Stimulated activated CD4-positive, alpha-beta T cell treated with anti-CD3 and anti-CD28 coated beads, Interleukin-1b, Interleukin-23, amount 100 ng/mL, for 24 hours (primary cell): ENCODE measurements at places on chromosomes 11 and 22.
A peak's percentile ranks its signal among the peaks of the same experiment; 100 is the strongest.

DNA sequence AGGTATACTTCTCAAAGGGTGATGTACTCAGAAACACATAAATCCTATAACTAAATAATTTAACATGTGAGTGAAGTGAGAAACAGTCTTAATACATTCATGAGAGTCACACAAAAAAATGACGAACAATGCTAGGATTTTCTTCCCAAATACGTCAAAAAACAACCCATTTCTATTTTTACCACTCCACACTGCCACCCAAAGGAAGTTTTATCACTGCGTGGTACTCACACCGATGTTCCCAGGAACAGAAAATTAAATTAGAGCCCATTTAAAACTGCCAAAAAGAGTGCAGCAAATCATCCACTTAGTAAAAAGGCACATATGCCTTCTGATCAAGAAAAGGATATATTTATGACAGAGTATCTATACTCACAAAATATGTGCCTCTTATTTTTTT, 710.9 kb upstream of the FAT3 start:
- DNase-seq = no peak

DNA sequence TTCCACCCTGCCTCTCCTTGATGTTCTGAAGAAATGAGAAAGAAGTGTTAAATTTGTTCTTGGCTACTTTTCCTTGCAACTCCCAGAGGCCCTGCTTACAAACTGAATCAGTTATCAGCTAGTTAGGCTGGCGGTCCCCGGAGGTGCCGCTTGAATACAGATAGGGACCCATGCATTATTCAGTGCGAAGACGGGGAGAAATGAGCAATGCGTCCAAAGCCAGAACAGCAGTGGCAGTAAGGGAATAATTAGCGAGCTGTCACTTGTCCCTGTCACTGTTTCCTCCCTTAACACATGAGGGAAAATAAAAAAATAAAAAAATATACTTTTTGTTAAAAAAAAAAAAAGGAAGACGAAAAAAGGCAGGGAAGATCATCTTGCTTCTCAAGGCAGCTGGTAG, 528.1 kb downstream of the MN1 start:
- DNase-seq = no peak

DNA sequence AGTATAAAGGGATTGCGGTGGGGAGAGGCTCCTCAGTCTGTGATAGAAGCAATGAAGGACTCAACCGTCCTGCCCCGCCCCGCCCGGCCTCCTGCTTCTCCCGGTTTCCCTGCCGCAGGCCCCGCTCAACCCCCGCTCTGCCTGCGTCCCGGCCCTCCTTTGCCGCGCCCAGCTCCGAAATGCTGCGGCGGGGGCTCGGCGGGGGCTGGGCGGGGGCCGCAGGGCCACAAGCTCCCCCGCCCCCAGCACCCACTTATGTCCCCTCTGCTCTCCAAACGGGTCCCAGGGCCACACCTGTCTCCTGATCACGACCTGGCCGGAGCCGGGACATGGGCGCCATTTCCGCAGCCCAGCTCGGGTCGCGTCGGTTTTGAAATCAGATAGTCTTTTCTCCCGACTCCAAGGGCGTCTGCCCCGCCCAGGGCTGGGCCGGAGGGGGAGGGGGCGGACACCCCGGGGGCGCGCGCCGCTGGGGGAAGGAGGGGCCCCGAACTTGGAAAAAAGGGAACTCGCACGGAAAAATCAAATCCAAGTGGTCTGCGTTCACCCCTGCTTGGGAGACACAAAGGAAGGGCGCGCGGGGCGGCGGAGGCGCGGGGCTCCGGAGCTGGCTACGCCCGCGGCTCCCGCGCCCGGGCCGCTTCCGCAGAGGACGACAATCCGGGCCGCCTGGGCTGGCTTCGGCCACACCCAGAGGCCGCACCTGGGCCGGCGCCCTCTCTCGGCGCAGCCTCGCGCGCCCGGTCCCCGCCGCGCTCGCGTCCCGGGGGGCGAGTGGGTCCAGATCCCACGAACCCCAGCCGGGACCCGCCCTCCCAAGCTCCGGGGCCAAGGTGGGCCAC, 70.6 kb upstream of the EP300 start:
- DNase-seq = peak; percentile 12

DNA sequence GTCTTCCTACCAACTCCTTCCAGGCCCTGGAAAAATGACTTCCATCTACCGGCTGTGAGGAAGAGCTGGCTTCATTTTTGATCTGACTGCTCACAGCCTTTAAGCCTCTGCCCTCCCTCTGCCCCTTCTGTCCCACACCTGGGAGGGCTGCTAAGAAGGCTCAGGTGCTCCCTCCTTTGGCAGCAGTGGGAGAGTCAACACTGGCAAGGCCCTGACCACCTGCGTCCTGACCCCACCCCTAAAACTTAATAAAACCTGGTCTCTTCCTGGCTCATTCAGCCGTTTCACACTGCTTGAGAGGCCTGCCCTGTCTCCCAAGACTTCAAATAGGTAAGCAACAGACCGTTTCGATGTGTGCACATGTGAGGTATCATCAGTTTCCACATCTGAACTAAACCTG, 52.1 kb upstream of the NFRKB start:
- no peak for DNase-seq

DNA sequence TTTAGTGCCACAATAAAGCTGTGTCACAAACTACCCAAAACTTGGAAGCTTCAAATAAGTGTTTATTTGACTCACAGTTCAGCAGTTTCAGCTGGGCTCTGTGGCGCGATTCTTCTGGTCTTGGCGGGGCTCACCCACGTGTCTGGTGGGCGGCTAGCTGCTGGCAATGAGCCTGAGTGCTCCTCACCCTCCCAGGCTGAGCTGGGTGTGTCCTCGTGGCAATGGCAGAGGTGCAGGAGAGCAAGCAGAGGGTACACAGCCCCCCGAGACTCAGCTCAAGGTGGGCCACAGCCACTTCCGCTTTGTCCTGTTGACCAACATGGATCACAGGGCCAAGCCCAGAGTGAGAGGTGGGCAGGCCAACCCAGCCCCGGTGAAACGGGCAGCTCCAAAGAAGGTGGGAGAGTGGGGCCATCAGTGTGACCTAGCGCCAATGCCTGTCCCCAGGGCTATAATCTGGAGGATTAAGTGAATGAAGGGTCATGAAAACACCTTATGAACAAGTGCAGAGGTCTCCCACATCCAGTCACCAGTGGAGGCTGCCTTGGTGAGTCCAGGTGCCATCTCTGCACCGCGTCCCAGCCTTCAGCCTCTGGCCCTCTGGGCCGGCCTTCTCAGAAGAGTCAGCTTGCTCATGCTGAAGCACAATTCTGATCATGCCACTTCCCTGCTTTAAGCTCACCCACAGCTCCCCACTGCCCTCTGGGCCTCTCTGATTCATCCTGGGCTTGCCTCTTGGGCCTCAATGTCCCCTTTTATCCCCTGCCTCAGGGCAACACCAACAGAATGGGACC, 74.6 kb upstream of the RTL6 start:
- DNase-seq = no peak

DNA sequence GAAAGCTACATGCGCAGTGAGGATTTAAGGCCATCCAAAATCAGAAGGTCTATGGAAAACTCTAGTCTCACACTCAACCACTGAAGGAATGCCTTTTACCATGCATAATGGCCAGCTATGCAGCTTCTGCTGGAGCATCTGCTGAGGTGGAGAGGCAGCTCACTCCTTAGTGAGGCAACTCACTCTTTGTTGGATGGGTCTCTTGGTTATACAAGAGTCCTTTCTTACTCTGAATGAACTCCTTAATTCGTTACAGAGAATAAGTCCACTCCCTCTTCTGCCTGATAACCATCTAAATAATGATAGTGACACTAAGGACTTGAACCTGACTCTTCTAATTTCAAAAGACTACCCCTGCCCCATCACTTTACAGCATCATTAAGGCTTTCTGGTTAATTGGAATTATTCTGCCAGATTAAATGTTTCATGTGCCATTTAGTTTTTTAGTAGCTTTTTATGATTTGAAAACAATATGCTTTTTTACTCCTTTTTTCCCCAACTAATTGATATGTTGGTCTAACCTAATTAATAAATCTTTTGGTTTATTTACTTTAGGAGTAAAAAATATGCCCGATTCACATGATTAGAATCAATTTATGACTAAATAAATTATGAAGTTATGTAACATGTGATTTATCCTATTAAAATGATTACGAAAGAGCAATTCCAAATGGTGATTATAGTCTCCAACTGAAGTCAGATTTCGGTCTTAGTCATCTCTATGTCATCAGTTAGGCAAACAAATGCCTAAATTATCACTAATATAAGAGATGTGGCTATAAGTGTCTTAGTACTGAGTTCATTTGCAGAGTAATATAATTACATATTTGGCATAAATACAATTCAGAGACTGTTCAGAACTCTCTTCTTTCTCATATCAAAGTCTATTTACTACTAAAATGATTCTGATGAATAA, 286.7 kb upstream of the CCDC90B start:
- DNase-seq = no peak

- DNase-seq = no peak
These were observed 71.3 kb downstream of the ETS1 start for GRCh38 chr11:128515826-128516778.

DNA sequence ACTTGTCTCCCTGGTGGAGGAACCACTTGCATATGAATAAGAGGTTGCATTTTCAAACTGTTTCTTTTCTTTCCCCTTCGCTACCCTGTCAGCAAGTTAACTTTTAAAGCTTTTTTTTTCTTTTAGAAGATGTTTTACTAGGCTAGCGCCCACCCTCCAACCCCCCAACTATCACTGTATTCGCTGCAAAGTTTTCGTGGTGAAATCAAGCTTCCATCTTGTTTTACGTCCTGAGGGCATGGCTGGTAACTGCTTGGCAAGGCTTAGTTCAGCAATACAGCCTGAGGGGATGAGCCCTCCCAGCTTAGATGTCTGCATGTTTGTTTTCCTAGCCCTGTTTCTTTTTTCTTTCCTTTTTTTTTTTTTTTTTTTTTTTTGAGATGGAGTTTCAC, 1359.3 kb downstream of the LRRC4C start:
- DNase-seq = no peak

- no peak for DNase-seq
These were observed 22.9 kb downstream of the UBASH3B start for GRCh38 chr11:122678406-122678805.

DNA sequence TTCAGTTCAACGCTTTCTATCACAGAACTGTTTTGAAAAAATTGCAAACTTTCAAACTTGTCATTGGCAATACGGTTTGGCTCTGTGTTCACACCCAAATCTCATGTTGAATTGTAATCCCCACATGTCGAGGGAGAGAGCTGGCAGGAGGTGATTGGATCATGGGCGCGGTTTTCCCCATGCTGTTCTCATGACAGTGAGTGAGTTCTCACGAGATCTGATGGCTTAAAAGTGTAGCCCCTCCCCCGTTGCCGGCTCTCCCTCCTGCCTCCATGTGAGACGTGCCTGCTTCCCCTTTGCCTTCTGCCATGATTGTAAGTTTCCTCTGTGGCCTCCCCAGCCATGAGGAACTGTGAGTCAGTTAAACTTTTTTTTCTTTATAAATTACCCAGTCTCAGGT, 1144.0 kb downstream of the BRD1 start:
- DNase-seq = no peak

- DNase-seq = no peak
These were observed 5.4 kb downstream of the NADSYN1 start for GRCh38 chr11:71458146-71459070.

DNA sequence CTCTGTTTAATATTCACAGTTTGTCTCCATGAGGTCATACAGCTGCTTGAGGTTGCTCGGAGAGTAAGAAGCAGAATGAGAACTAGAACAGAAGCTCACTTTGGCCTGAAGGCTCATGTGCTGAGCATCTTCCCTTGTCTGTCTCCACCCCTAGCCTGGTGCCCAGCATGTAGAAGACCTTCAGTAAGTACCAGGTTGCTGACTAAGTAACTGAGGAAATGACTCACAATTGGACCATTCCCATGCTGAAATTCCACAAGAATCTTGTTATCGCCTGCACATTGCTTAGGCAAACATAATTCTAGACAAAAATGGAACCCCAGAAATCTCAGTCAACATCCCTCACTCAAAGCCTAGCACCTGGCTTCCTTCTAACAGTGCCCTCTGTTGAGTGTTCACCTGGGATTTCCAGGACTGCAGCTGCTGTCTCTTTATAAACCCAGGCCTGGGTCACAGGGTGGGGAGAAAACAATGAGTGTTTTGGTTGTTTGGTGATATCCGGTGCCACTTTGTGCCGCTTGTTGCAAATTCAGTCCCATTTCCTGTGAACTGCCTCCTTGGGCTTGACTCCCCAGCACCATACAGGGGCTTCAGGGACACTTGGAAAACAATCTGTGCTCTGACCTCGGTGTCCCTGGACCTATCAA, 406.8 kb downstream of the ETS1 start:
- no peak for DNase-seq

DNA sequence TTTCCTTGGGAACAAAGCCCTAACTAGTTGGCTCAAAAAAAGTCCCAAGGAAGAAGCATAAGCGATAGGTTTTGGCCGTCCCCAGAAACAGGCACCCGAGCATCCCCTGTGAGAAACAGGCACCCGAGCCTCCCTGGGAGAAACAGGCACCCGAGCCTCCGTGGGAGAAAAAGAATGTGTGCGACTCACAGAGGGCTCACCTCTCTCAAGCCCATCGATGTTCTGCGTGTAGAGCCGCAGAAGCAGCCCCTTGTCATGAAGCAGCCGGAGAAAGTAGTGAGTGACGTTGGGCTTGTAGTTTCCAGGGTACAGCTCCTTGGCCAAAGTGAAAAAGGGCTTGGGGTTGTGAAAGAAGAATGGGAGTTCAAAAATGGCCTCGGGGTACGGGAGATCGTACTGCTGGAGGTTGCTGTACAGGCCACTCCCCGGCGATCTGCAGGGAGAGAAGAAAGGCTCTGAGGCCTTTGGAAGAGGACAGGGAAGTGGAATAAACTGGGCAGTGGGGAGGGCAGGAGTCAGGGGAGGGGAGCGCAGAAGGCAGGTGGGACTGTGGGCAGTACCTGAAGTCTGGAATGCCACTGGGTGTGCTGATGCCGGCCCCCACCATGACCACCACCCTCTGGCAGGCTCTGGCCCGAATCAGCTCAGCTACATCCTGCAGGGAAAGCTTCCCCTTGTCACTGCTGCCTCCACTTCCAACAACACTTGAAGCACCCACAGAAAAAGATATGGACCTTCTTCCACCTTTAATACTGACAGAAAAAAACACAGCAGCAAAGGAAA, 3.2 kb downstream of the SIRT3 start:
- DNase-seq = no peak

DNA sequence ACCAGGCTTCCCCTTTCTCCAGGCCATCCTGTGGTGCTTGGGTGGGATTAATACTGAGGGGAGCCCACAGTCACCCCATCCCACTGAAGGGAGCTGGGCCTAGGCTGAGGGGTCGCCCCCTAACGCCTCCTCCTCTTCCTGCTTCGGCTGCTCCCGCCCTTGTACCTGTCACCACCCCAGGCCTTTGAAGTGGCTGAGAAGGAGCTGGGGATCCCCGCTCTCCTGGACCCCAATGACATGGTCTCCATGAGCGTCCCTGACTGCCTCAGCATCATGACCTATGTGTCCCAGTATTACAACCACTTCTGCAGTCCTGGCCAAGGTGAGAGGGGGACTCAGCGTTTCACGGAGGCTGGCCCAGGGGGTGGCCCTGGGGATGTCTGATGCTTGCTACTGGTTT, 6.1 kb downstream of the MICALL1 start:
- no peak for DNase-seq
